ENCODE measurements at places on chromosomes 13 and 19.

- no peak for DNase-seq
Observed at GRCh38 chr19:4738734-4739133, 15.1 kb upstream of the DPP9 start.

- DNase-seq, result no peak
Observed at GRCh38 chr13:114004420-114005205, 30.7 kb upstream of the C13orf46 start.

GRCh38 chr13:76703216-76703615 lies 183.0 kb downstream of the KCTD12 start:
- DNase-seq, result no peak

DNA sequence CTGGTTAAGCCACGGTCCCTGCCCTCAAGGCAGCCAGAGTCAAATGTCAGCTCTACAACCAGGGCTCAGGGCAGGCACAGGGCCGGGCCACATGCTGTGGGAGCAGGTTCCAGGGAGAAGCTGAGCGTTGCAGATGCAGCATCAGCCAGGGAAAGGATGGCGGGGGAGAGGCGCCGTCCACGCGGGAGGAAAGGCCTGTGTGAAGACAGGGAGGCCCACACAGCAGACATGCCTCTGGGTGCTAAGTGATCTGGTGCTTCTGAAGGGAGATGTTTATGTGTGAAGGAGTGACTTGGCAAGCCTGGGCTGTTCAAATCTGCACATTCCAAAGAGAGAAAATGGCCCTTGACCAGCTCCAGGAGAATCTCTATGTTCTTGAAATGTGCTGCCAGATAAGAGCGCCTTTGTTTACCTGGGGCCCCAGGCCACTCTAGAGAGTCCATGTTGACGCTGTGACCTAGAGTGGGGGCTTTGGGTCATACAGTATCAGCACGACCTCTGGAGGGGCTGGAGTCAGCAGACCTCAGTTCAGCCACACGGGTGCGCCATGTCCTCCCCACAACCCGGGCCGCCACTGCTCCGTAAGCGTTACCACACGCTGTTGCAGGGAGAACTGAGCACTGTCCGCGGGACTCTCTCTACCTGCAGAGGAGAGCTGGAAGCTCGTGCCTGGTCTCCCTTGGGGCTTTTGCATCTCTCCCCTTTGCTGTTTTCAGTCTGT lies 15.9 kb upstream of the ATF5 start:
- DNase-seq, result no peak

DNA sequence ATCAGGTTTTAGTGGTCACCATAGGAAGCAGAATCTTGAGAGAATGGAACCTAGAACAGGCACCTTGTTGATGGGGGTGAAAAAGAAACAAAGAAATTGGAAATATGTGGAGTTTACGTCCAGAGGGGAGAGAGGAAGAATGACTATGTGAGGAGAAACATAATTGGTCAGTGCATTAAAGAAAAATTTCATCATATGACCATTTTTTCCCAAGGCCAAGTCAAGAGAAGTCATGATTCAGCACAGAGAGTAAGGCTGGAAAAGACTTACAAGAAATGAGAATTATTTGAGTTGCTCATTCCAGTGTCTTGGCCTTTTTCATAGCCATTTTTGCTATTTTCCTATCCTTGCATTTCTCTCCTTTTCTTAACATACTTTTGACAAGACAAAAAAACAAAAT lies 421.7 kb downstream of the EFNB2 start:
- no peak for DNase-seq

DNA sequence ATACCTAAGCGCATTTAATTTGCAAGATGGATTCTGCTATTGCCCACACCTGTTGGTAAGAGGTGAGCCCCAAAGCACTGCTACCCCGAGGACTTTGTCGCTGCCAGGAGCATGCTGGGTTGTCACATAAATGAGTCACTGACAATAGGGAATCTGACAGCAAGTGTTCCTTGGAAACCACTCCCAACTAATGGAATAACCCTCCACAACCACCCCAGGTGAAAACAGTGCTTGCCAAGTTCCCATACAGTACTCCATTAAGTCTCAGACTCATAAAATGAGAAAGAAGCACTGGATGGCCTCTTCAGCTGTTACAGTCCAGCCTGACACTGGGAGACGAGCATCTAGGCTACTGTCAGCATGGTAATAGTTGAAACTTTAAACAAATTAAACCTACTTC lies 108.6 kb downstream of the EFNB2 start:
- no peak for DNase-seq

DNA sequence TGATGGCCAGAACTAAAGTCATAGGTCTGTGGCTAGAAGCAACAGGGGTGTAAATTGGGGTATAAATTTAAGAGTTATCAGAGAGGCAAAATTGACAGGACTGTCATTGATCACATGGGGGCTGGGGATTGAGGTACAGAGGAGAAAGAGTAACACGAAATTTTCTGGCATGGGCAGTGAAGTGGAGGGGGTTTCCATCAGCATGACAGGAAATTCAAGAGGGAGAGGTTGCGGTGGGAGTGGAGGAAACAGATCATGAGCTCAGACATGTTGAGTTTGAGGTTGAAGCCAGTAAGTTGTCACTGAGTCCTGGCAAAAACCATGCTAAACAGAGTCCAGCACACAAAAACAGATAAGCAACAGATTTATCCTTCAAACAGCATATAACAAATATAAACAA lies 192.1 kb upstream of the TSC22D1 start:
- peak; percentile 67 for DNase-seq

DNA sequence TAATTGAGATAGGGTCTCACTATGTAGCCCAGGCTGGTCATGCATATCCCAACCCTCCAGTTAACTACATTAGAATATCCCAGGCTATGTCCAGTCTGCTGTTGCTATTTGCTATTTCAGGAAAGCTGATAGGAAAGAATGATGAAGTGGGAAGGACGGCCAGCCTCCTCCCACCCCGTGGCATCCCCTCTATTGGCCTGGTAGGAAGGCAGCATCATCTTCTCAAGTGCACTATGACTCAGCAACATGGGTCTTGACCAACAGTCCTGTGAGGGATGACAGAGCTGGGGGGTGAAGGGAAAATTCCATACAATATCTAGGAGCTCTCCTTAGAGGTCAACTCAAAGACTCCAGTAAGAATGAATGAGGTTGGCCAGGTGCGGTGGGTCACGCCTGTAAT lies 48.0 kb upstream of the ABCC4 start:
- DNase-seq, result no peak

GRCh38 chr19:39969681-39970424 lies 1.1 kb upstream of the PSMC4 start:
- peak; percentile 20 for DNase-seq

DNA sequence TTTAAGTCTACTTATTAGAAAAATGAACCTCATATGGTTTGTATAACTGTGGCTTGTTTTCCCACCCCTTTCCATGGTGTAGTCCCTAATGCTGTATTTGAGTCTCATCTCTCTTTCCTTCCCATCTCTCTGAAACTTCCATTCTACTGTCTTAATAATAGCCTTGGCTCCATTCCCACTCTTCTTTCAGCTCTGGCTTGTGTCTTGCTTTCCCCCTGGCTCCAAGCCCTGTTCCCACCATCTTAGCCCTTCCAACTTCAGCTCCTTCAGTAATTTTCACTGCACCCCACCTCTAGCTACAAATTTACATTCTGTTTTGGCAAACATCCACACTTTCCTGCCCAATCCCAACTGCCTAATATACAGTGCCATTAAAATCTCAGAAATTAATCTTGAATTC lies 137.5 kb downstream of the SLITRK6 start:
- no peak for DNase-seq

DNA sequence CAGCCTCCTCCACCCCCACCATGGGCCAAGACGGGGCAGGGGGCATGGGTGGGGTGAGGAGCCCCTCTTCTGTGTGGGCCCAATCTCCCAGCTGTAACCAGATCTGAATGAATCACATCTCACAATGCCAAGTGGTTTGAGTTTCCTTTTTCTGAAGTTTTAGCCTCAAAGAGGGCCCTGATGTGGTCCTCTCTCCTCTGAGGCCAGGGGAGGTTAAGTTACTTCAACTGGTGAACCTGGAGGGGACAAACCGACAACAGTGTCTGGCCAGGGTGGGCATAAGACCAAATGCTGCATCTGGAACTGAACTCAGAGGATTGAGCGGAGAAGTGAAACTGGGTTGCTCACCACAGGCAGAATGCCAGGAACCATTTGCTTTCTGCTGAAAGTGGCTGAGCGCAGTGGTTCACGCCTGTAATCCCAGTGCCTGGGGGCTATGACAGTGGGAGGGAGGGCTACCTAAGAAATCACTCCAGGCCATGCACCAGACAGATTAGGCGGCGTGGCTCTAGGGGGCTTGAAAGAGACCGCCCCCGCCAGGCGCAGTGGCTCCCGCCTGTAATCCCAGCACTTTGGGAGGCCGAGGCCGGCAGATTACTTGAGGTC lies 15.4 kb upstream of the IRGC start:
- no peak for DNase-seq

- DNase-seq, result peak; percentile 76
Observed at GRCh38 chr19:4759388-4760284, 31.9 kb upstream of the FEM1A start.

DNA sequence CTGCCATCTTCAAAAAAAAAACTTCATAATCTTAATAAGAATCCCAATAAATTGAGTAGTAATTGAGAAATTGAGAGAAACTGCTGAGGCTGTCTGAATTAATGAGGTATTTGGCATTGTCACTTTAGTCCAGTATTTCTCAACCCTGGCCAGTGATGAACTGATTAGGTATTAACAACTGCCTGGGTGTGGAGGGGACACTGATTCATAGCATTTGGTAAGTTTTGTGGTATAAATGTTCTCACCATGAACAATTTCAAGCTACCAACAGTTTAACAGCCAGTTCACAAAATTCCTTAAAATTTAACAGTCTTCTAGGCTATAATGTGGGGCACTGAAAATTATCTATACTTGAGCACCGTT lies 18.3 kb downstream of the GPC6 start:
- DNase-seq, result no peak

DNA sequence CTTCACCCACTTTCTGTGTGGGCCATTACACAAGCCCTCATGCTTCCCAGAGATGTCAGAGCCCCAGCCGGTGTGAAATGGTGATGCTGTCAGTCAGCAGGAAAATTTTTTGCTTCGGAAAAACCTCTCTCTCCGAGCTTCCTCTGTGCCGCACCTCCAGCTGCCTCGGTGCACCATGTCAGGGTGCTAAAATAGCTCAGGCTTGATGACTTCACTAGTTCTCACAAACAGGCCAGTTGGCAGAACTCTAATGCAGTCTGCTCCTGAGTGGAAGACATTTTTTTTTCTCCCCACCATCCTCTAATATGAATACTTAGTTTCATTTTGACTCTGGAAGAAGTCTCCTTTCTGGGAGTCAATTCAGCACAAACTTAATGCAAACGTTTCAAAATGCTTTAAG lies 71.3 kb downstream of the KLF12 start:
- DNase-seq, result peak; percentile 69

DNA sequence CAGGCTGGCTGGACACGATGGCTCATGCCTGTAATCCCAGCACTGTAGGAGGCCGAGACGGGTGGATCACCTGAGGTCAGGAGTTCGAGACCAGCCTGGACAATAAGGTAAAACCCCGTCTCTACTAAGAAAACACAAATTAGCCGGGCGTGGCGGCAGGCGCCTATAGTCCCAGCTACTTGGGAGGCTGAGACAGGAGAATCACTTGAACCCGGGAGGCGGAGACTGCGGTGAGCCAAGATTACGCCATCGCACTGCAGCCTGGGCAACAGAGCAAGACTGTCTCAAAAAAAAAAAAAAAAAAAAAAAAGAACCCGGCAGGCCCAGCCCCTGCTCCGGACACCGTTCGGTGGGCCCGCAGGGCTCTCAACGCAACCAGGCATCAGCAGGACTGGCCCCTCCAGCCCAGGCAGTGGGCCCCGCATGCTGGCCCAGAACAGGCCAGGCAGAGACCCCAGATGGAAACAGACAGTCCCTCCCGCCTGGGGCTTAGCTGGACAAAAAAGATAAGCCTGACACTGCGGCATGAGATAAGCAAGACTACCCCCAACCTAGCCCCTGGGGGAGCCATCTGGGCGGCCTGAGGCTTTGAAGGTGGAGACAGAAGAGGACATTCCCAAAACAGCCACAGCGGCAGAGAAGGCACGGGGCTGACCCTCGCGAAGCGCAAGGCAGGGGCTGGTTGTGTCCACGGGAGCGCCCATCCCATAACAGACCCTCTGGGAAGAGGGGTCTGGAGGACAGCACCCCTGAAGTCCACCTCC lies 11.6 kb downstream of the REXO1 start:
- no peak for DNase-seq

- DNase-seq, result no peak
Observed at GRCh38 chr13:110449219-110450015, 112.1 kb downstream of the RAB20 start.

DNA sequence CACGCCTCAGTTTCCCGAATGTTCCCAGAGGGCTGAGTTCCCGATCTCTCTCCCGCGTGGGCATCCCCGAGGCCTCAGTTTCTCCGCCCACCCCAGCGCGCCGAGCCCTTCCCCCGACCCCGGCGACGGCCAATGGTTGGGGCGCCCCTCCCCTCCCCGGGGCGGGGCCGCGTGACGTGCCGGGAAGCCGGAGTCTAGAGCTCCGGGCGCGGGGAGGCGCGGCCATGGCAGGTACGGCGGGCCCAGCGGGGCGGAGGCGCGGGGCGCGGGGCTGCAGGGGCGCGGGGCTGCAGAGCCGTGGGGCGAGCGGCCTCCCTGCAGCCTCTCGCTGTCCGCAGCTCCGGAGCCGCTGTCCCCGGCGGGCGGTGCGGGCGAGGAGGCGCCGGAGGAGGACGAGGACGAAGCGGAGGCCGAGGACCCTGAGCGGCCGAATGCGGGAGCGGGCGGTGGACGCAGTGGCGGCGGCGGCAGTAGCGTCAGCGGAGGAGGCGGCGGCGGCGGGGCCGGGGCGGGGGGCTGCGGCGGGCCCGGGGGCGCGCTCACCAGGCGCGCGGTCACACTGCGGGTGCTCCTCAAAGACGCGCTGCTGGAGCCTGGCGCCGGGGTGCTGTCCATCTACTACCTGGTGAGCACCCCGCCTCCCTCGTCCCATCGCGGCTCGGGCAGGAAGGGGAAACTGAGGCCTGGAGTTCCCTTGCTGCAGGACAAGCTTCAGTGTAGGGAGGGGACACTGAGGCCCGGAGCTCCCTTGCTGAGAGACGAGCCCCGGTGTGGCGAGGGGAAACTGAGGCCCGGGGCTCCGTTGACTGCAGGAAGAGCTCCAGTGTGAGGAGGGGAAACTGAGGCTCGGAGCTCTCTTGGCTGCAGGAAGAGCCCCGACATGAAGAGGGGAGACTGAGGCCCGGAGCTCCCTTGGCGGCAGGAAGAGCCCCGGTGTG lies at the start of gene MPND:
MPND (plus strand) TSS at position 193 of the 938 bp plus-strand sequence; CDS start at position 225, 32 bp downstream.
- peak; percentile 92 for DNase-seq

DNA sequence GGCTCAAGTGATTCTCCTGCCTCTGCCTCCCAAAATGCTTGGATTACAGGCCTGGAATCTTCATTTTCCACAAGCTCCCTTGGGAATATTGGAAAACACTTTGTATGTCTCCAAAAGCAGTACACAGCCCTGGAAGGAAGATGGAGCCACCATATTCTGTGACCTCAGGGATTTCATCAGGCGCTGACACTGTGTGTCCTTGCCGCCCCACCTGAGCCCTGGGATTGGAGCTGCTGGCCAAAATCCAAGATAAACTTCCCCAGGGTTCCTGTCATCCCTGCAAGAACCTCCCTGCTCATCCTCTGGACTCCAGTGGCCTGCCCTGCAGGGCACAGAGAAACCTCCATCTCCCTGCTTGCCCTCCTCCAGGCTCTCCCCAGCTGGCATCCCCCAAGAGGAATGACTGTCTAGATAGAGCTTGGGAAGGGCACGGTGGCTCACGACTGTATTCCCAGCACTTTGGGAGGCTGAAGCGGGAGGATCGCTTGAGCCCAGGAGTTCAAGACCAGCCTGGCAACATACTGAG lies 1.3 kb upstream of the GNG7 start:
- no peak for DNase-seq

All from activated CD4-positive, alpha-beta T cell treated with anti-CD3 and anti-CD28 coated beads, Interleukin-2, amount 50 U/mL, for 16 hours (primary cell).